ENCODE measurements at places on chromosomes 13 and 19.
A peak's percentile ranks its signal among the peaks of the same experiment; 100 is the strongest.

DNA sequence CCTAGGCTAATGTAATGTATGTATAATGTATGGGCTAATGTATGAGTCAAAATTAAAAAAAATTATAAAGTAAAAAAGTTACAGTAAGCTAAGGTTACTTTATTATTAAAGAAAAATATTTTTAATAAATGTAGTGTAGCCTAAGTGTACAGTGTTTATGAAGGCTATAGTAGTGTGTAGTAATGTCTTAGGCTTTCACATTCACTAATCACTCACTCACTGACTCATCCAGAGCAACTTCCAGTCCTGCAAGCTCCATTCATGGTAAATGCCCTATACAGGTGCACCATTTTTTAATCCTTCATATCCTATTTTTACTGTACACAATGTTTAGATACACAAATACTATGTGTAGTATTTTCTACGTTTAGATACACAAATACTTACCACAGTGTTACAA, 1.8 kb upstream of the TMEM272 start:
- DNase-seq, result no peak

DNA sequence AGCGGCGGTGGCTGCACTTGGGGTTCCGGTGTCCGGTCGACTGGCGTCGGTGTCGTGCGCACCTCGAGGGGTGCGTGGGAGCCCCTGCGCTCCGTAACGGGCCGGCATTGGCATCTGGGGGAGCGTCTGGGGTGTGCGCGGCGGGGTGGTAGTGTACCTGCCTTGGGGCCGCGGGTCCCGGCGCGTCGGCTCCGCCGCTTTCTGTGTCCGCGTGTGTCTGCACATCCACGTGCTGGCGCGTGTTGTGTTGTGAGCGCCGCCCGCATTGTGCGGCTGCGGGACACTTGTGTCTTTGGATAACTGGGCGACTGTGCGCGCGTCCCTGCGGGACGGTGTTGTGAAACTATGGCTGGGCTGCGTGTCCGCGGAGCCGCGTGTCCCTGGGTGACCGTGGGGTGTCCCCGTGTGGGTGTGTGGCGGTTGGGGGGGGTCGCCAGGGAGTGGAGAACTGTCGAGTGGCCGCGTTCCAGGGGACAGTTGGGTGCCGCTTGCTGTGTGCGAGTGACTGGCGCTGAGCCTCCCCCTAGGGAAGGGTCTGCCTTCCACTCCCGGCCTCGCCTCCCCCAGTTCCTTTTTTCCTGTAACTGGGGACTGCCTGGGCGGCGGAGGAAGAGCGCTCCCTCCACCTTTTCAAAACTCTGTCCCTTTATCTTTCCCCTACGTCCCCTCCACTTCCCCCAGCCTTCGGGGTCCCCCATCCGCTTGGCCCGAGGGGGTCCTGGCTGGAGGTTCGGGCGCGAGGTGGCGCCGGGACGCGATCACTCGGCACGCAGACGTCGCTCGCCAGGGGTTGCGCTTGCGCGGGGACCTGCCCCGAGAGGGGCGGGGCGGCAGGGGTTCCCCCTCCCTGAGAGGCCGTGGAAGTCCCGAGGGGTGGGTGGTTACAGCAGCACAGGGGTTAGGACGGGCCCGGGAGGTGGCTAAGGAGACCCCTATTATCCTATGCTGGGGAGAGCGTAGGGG, 5.7 kb upstream of the NFIC start:
- DNase-seq, result peak; percentile 43

DNA sequence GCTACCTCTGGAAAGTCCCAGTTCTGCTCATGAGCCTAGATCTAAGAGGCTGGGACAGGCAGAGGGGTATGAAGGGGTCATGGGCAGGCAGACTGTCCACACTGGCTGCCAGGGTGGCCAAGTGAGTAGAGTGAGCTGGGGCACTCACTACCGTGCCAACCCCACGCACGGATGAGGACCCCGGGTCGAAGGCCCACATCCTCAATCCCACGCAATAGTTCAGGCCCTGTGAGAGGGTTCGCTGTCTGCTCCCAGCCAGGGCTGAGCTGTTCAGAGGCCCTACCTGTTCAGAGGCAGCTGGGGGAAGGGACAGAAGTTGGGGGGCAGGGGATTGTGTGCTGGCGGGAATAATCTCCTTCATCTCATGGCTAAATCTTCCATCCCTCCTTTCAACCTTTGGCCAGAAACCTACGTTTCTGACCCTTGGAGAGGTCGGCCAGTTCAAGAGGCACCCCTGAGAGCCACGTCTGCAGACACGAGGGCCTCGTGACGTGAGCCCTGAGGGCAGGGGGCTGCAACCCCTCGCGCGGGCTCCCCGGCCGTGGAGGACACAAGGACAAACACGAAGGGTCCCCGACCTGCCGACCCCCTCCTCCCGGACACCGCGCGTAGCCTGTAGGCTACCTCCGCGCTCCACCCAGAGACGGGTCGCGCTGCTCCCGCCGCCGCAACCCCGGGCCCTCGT, 1.0 kb upstream of the RPS5 start:
- no peak for DNase-seq

- no peak for DNase-seq
Measured at GRCh38 chr13:25927363-25927762, 124.5 kb downstream of the SHISA2 start.

GRCh38 chr13:102033386-102033785, 368.5 kb downstream of the FGF14 start:
- no peak for DNase-seq

DNA sequence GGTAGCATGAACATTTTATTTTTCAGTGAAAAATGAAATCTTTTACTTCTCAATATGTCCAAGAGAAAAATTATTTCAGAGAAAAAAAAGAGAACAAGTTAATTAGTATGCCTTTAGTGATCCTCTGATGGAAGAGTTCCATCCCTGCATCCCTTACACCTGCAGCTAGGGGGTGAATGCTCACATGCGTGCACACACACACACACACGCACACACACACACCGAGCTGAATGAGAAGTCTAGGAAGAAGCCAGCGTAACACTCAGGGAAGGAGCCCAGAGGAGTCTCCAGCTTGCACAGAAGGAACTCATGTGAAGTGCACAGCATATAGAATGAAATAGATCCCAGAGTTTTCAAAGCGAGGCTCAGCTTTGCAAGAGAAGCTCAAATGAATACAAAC, 510.5 kb downstream of the IRS2 start:
- no peak for DNase-seq

- no peak for DNase-seq
Measured at GRCh38 chr13:41455725-41456419, 1.5 kb upstream of the RGCC start.

GRCh38 chr19:51735759-51736449, 12.1 kb upstream of the HAS1 start:
- no peak for DNase-seq

GRCh38 chr13:34667286-34668218, 274.5 kb upstream of the NBEA start:
- no peak for DNase-seq

GRCh38 chr13:66745307-66745706, 484.8 kb downstream of the PCDH9 start:
- DNase-seq, result no peak

GRCh38 chr19:57282011-57282643, 1.8 kb downstream of the ZNF460 start:
- DNase-seq, result no peak

DNA sequence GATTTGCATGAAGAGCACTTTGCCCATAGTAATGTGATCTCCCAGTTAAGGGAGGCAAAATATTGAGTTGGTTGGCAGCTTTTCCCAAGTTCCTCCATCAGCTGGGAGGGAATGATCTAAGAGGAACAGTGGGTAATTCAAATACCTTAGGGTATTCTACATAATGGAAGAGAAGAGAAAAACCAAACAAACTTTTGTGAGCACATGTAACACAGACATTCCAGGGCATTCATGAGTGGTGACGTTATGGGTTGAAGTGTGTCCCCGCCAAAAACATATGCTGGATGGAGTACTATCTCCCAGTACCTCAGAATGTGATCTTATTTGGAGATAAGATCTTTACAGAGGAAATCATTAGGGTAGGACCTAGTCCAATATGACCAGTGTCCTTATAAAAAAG, 220.1 kb downstream of the FOXO1 start:
- no peak for DNase-seq

- DNase-seq, result no peak
Measured at GRCh38 chr13:21936674-21937073, 265.8 kb downstream of the FGF9 start.

DNA sequence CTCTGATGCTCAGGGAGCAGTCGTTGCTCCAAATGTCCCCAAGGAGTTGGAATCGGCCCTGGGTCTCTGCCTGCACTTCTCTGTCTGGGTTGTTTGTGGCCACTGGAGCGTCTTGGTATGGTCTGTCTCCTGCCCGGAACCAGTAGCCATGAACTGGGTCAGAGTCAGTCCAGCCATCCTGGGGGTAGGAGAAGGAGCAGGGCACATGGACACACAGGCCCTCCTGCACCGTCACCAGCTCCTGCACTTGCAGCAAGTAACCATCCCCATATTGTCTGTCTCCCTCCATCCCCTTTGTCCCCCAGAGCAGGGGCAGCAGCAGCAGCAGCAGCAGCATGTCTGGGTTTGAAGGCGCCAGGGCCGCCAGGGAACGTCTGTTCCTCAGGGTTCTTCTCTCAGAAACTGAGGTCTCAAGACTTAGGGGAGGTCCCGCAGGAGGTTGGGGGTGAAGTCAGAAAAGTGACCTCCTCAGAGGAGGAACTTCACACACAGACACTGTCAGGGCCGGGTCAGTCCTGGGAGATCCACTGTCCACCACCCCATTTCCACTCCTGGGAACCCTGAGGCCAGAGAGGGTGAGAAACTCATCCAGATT, at the start of gene SIGLEC8:
TSS of gene SIGLEC8 (minus strand) at position 404 of the 595 bp plus-strand sequence. CDS start at position 337, 67 bp downstream.
- no peak for DNase-seq

DNA sequence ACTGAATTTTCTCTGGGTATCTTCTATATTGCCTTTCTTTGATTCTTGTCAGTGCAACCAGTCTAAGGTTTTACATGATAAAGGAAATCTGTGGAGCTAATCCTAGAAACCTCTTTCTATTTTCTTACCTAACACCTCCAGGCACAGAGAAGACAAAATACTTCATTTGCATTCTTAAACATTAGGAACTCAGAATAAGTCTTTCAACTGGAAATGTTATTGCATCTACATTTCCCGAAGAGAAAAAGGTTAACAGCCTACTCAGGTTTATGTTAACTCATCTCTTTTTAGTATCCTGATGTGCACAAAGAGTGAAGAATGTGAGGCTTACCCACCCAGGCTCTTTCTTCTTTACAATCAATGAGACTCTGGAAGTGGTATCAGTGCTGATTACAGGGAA, 106.7 kb downstream of the PCCA start:
- DNase-seq, result no peak

- DNase-seq, result no peak
Measured at GRCh38 chr13:77274126-77274525, 52.8 kb downstream of the MYCBP2 start.

- no peak for DNase-seq
Measured at GRCh38 chr19:58450856-58451357, 515 bp upstream of the ZNF324B start.

GRCh38 chr19:42291435-42291810, 10.5 kb upstream of the PRR19 start:
- no peak for DNase-seq

DNA sequence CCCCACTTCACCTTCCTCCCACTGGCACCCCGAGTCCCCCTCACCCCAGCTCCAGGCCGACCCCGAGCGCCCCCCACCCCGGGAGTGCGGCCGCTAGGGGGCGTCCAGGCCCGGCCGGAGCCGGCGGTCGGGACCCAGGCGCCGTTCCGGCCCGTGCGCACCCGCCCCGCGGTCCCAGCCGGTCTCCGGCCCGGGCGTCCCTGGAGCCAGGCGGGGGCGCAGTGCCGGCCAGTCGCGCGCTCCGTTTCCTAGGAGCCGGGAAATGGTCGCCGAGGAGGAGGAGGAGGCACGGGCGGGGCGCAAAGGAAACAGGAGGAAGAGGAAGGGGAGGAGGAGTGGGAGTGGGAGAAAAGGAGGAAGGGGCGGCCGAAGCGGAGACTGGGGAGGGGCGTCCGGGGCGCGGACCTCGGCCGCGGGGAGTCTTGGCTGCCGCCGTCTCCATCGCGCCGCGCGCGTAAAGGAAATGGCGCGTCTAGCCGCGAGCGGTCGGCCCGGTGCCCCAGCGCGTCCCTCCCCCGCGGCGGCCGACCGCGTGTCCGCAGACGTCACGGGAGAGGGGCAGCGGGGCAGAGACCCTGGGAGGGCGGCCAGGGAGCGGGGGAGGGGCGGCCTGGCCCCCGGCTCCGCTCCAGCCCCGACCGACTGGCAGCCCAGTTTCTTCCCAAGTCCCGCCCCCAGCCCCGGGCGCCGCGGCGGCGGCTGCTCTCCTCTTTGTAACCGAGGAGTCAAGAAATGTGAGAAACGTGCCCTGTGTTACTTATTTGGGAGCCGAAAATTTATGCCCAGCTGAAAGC, 1.1 kb upstream of the KCTD15 start:
- peak; percentile 26 for DNase-seq

- no peak for DNase-seq
Measured at GRCh38 chr19:50567882-50568727, at the start of gene LRRC4B. TSS of gene LRRC4B (minus strand) at chr19:50568435. CDS start at chr19:50548838, 19,597 bp downstream.

DNA sequence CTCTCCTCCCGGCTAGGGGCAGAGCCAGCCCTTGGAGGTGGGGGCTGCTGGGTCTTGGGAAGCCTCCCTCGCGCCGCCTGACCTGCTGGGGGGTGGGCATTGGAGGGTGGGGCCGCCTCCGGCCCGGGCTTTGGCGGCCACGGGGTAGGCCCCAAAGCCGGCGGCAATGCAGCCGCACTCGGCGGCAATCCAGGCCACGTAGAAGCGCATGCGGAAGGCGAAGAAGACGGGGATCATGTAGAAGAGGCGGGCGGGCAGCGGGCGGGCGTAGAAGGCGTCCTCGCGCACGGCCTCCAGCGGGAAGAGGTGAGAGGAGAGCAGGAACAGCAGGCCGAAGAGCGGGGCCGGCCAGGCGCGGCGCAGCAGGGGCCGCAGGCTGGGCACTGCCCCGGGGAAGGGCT, 7.7 kb upstream of the TMC4 start:
- no peak for DNase-seq

DNA sequence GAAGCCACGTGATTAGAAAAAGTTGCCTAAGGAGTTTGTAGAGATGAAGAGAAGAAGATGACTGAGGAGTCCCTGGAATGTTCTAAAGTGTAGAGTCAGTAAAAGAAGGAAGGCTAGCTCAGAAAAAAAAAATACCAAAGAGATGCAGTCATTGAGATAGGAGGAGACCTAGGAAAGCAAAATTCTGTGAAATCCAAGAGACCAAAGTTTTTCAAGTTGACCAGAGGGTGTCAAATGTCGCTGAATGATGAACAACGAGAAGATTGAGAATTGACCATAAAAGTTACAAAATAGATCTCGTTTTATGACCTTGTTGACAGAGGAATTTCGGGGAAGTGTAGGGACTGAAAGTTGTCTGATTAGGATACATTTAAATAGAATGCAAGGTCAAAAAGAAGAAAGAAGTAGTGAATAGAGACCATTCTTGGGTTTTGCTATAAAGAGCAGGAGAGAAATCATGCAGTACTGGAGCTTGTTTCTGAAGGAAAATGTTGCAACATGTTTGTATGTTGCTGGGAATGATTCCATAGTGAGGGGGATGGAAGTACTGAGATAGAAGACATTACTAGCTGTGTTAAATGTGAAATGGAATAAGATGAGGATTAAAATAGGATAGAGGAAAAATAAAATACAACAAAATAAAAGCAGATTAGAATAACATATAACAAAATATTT, 30.2 kb upstream of the HTR2A start:
- DNase-seq, result no peak
